ENCODE measurements at places on chromosomes 2 and 18.

GRCh38 chr2:208228476-208228875, 26.4 kb downstream of the IDH1 start:
- DNase-seq: no peak

DNA sequence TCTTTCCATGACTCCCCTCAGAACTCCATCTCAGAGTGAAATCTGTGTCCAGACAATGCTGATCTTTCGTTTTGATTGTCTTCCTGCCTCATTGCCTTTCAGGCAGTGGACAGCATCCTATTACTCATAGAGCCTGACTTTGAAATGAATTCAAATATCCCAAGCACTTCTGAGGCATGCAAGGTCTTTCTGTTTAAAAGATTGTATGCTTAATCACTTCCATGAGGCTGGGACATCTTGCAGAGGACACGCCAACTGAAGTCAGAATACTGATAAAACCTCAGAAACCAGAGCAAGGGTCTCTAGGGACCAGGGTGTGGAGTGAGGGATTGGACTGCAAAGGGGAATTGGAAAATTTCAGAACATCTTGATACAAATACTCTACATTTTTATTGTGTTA, 836.5 kb upstream of the ID2 start:
- DNase-seq: no peak

- no peak for DNase-seq
These were observed 3.8 kb upstream of the EGR4 start for GRCh38 chr2:73297151-73297559.

DNA sequence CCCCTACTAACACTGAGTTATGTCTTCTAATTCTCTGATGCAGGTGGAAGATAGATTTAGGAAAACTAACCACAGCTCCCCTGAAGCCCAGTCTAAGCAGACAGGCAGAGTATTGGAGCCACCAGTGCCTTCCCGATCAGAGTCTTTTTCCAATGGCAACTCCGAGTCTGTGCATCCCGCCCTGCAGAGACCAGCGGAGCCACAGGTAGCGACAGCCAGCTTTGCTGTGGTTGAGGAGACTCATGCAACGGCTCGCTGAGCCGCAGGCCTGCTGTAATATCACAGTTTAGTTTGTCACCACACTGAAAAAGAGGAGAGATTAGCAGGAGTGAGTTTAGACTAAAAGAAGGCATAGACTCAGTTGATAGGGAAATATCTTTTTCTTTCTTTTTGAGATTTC, 131.0 kb upstream of the IL1R2 start:
- DNase-seq: no peak

GRCh38 chr2:41965173-41965908, 82.5 kb upstream of the PKDCC start:
- no peak for DNase-seq

GRCh38 chr2:97754690-97755346, 41.4 kb downstream of the ZAP70 start:
- DNase-seq: no peak

GRCh38 chr18:26133652-26134051, at the start of gene PSMA8:
Gene PSMA8, plus strand, starts transcription at chr18:26133869. Its CDS starts 97 bp downstream, at chr18:26133966.
- DNase-seq: peak; percentile 30

GRCh38 chr18:10476338-10476791, 21.9 kb downstream of the APCDD1 start:
- DNase-seq: no peak

DNA sequence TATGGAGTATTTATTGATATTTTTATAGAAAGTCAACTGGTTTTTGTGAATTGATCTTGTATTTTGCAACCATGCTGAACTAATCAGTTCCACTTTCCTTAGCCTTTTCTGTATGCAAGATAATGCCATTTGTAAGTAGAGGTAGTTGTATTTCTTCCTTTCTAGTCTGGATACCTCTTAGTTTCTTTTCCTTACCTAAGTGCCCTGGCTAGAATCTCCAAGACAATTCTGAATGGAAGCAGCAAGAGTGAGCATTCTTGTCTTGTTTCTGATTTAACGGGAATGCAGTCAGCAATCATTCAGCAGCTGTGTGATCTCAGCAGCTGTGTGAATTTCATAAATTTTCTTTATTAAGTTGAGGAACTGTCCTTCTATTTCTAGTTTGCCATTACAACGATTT, 73.4 kb downstream of the NRXN1 start:
- DNase-seq: no peak

DNA sequence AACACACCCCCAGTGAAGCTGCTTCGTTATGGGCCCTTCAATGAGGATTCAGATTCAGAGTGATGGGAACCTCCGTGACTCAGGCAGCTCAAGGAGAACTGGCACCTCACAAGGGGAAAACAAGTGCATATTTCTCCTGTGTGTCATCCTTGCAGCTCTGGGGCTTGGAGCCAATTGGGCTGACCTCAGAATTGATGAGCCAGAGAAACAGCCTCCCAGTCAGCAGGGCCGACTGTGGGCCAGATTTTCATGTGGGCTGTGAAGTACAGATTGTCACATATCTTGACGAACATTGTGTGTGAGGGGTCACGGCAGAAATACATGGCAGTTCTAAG, 189.6 kb upstream of the SP5 start:
- DNase-seq: no peak

DNA sequence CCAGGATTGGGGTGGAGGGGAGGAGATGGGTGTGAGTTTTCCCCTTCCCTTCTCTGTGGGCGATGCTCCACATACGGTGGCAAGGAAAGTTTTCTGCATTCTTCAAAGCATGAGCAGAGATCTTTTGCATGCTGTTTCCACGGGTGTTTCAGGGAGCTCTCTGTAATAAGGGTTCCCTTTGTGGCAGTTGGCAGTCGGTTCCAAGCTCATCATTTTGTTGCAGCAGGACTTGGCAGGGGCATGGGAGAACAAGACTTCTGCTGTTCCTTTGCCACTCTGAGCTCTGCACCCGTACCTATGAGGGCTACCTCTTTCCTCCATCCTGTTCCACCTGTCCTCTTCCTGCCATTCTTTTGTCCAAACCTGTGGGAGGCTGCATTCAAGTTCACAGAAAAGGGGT, 71.3 kb upstream of the SPRED2 start:
- DNase-seq: no peak

- no peak for DNase-seq
These were observed 137.6 kb upstream of the ALPP start for GRCh38 chr2:232240906-232241305.

- no peak for DNase-seq
These were observed 66.5 kb downstream of the TSPYL6 start for GRCh38 chr2:54189539-54189938.

- DNase-seq: no peak
These were observed 1082.0 kb downstream of the DPP10 start for GRCh38 chr2:115524452-115524851.

DNA sequence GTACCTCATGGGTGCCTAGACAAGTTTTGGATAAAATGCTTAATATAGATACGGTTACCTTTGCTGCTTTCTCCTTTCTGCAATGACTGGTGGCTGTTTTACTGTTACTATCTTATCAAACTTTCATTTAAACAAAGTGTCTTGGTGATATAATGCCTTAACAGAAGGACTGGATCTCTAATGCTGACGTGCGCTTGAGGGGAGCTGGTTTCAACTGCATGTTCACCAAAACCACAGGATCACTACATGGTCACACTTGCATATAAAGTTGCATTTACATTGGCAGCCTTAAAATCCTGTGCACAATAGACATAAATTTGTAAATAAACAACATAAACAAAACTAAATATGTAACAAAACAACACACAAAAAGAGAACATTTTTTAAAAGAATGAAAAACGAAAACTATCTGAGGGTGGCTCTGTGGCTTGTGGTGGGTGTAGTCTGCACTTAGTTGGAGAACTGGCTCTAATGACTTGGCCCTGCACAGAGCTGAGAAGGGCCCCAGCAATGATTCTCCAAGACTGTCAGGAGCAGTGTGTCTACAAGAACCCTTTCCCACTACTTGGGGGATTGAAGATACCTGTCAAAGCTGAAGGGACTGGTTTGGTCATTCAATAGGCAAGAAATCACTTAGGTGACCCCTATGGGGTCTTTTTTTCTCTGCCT, 135.5 kb downstream of the UXS1 start:
- DNase-seq: no peak

DNA sequence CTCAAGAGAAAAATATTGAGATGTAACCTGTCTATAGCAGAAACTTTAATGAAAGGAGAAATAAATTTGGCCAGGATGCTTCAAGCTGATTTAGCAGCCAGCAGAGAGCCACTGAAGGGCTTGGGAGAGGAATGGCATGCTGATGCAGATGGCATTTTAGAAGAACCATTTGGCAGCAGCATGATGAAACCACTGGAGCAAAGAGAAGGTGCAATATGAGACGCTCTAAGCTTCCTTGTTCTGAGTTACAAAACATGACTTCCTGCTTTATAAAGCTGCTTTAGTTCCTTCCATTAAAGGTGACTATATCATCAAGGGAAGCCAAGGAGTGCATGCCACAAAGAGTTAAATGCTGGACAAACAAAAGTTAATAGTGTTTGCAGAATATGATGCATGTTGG, 189.7 kb downstream of the PID1 start:
- DNase-seq: no peak

GRCh38 chr2:39023649-39024048, 97.2 kb downstream of the SOS1 start:
- no peak for DNase-seq

DNA sequence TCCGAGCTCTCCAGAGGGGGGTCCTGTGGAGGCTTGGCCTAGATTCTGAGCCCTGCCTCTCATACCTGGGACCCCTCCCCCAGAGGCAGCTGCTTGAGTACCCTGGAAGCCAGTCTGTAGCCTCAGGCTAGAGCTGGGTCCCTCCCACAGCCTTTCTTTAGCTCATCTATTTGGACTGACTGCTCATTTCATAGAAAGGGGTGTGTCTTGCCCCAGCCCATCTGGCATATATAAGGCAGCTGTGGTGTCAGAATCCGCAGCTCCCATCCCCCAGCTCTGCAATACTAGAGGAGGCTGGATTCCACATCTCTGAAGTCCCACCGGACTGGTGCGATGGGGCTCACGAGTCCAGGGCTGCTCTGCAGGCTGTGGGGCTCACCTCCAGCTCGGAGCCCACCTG, 26.1 kb downstream of the MPHOSPH10 start:
- no peak for DNase-seq

GRCh38 chr2:131154647-131155046, 49.5 kb downstream of the PLEKHB2 start:
- DNase-seq: no peak

GRCh38 chr2:86031151-86031550, 74.5 kb downstream of the POLR1A start:
- DNase-seq: no peak

- DNase-seq: no peak
These were observed 95.4 kb upstream of the CCDC85A start for GRCh38 chr2:56088411-56088810.

DNA sequence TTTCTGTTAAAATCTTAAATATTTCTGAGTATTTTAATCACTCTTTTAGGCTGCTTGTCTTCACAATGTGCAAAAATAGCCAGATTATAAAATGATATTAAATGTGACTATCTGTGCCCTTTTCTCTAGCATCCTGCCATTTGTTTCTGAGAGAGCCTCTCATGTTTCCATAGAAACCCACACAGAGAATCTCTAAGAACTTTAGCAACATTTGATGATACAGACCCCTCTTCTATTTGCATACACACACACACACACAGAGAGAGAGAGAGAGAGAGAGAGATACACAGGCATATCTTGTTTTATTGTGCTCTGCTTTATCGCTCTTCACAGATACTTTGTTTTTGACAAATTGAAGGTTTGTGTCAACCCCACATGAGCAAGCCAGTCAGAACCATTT, 134.5 kb upstream of the DDX18 start:
- no peak for DNase-seq
